NCI-H510A treated with DMSO at 0.1 percent for 48 hours (cell line): ENCODE measurements at places on chromosomes 3 and 15.

DNA sequence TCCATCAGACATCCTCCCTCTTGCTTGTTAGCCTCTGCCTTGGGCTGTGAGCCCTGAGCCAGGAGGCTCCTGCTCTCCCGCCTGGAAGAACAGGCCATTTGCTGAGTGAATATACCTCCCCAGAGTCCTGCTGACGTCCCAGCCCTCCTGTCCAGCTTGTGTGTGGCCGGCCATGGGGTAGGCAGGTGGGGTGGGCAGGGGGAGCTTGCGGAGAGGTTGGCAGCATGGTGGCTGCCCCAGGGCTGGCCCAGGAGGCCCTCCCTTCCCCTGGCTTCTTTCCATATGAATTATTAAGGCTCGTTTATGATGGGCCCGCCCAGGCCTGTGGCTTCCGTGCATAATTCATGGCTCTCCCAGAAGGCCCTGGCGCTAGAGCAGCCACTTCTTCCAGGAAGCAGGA, 18.7 kb downstream of the CACNA2D2 start:
- no peak for DNase-seq

DNA sequence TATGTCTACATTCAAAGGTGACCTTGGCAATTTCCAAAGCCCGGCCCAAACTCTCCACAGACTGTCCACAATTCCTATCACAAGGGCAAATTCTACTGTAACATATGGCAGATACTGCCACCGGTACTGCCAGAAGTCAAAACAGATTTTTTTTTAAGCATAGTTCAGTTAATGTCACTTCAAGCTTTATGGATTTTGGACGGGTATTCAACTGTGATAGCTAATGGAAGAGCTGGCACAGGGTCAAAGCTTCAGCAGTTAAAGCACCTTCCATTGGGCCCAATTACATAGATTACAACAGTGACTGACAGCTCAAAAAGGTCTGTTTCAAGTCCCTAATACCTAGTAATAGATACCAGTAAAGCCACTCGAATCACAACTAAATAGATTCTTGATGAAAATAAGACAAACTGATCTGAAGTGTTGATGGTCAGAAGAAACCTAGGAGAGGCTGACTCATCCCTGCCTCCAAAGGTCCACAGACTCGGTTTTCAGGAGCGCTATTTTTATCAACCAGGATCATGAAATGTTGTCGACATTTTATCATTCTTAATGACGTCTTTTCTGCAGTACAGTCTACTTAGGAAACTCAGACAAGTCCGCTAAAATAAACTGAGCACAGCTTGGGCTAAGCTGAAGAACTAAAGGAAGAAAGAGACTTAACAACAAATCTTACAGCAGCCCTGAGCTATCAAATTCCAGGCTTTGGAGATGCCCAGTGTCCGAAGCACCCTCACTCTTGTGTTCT, 38.7 kb downstream of the ANXA2 start:
- no peak for DNase-seq

DNA sequence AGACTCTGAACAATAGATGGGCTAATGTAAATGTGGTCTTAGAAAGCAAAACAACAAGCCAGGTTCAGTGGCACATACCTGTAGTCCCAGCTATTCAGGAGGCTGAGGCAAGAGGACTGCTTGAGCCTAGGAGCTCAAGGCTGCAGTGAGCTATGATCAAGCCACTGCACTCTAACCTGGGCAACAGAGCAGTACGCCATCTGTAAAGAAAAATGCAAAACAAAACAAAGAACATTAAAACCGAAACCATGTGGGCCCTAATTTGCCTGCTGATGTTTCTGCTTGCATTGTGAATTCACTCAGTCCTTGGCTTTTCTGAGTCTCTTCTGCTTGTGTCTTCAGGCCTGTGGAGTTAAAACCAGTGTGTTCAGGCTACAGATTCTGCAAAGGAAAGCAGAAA, 56.7 kb downstream of the CCNL1 start:
- no peak for DNase-seq

DNA sequence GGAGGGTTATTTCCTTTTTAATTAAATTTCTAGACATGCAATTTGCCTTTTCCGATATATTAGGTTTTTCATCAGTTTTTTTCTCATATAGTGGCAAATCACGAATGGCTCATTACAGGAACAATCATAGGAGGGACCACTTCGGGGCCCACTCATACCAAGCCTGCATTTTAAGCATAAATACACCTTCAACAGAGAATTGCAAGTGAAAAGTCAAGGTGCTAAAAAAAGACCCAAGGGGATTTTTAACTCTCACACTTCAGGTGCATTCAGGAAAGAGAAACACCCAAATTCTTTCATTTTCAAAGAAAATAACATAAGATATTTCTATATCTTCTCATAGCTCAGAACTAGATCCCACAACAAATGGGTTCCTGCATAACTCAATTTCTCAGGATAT, 979.6 kb upstream of the NR2F2 start:
- DNase-seq: no peak

GRCh38 chr3:111803123-111803593, 55.9 kb upstream of the PHLDB2 start:
- DNase-seq: no peak
